ENCODE measurements at places on chromosomes 3 and 15.

DNA sequence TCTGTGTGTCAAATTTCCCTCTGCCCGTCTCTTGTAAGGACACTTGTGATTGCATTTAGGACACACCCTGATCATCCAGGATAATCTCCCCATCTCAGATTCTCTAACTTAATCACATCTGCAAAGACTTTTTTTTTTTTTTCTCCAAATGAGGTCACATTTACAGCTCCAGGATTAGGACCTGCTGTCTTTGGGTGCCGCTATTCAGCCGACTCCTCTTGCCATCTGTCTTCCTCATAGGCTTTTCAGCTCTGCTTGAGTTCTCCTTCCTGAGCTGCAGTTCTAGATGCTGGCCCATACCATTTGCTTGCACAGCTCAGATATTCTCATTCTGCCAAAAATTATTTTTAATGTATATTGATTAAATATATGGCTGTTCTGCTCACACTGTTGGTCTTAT is 94.3 kb upstream of the TLE3 start:
- no peak overlapping the region for H3K27ac ChIP-seq
- no peaks in the 10 kb centered on the region for H3K27me3 ChIP-seq
- peaks cover 16% of the 10 kb centered on the region for H3K4me1 ChIP-seq
- no peaks in the 10 kb centered on the region for H3K36me3 ChIP-seq
- no peak for DNase-seq

- no peaks in the 10 kb centered on the region for H3K4me1 ChIP-seq
- H3K4me3 ChIP-seq = no peak overlapping the region
- H3K27ac ChIP-seq = no peak overlapping the region
- DNase-seq = no peak
- no peaks in the 10 kb centered on the region for H3K27me3 ChIP-seq
Observed at GRCh38 chr3:166100730-166101129, 263.5 kb upstream of the BCHE start.

- H3K27me3 ChIP-seq = no peaks in the 10 kb centered on the region
- 0 out of 2 replicates have a peak overlapping the region, but pooled peaks have one; percentile 53 for H3K4me3 ChIP-seq
- no peaks in the 10 kb centered on the region for H3K36me3 ChIP-seq
- peak; percentile 13 for DNase-seq
Observed at GRCh38 chr3:42262525-42262924, 3.5 kb downstream of the CCK start.

GRCh38 chr3:159751146-159751545 is 237.5 kb upstream of the IL12A start:
- H3K36me3 ChIP-seq = no peaks in the 10 kb centered on the region
- H3K27me3 ChIP-seq = no peaks in the 10 kb centered on the region
- DNase-seq = no peak
- no peak overlapping the region for H3K27ac ChIP-seq

DNA sequence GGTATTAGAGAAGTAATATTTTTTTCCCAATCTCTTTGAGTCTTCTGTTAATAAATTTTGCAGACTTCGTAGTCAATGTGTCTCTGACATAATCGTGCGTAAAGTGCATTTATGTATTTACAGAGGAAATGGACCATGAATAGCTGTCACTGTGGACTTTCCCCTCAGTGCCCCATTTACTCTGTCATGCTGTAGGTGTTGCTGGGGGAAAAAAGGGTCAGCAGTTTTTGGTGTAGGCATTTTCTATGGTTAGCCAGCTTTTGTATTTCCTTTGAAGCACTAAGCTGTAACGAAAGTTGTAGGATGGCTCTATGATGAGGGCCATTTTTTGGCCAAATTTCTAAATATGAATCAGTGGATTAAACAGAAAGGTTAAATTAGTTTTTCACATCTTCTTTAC is 598.4 kb downstream of the FGF12 start:
- H3K4me1 ChIP-seq = no peaks in the 10 kb centered on the region
- no peaks in the 10 kb centered on the region for H3K36me3 ChIP-seq
- no peaks in the 10 kb centered on the region for H3K27me3 ChIP-seq
- no peak overlapping the region for H3K27ac ChIP-seq

DNA sequence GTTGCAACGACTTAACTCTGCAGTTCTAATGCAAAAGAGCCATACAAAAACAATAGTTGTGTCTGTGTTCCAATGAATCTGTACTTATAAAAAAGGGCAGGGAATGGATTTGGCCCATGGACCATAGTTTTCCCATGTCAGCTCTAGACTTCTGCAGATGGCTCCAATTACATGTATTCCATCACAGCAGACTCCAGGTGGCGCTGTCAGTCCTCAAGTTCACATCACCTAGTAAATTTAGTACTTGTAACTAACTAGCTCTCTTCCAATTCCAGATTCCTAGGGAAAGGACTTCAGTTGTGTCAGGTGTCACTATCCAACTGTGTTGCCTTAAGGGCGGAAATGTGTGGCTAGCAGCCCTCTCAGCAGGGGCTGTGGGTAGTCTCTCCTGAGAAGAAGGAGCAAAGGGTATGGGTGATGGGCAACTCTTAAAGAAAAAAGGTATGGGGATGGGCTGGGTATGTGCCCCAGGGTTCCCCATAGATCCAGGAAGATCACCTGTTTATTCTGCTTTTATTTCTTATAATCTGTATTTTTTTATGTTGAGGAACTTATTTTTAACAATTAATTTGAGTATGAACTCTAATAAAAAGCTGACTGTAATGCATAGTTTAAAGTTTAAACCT is 36.2 kb downstream of the BBS4 start:
- H3K4me1 ChIP-seq = no peaks in the 10 kb centered on the region
- no peak overlapping the region for H3K4me3 ChIP-seq
- H3K27ac ChIP-seq = no peak overlapping the region
- H3K27me3 ChIP-seq = no peaks in the 10 kb centered on the region
- DNase-seq = peak; percentile 55

DNA sequence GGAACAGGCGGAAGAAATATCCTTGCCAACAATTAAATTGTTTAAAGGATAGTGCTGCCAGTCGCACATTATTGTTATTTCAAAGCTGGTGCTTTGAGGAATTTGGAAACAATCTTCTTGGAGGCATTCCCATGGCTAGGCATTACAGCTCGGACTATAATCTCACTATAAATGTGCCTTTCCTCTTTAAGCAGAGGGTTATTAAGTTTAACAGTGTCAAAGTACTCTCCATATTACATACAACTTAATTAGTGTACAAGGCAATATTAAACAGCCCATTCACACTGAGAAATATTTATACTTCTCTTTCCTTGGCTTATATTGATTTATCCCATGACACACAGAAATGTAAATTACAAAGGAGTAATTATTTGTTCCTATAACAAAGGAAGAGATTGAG is 54.0 kb upstream of the FAM3D start:
- DNase-seq = no peak
- H3K36me3 ChIP-seq = no peaks in the 10 kb centered on the region
- H3K27ac ChIP-seq = no peak overlapping the region
- H3K27me3 ChIP-seq = peaks cover 7% of the 10 kb centered on the region
- no peak overlapping the region for H3K4me3 ChIP-seq

DNA sequence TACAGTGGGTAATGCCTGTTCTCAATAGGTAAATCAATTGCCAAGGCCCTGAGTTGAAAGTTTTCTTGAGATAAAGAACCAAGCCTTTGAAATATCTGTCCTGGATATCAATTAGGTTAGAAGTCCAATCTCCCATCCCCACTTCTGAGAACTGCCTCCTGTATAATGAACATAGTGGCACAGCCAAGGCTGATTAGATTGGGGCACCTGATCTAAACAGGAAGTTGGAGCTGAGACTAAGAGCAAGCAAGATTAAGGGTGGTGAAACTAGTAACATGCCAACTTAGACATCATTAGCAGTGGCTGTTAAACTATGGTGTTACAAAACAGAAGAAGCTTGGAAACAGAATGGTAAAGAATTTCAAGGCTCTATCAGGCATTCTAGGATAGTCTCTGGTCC is 137.7 kb upstream of the TMEM108 start:
- H3K36me3 ChIP-seq = no peaks in the 10 kb centered on the region
- no peak overlapping the region for H3K27ac ChIP-seq
- H3K4me3 ChIP-seq = no peak overlapping the region
- no peaks in the 10 kb centered on the region for H3K4me1 ChIP-seq
- DNase-seq = no peak

GRCh38 chr3:183662099-183662498 is 26.7 kb downstream of the KLHL24 start:
- H3K4me3 ChIP-seq = no peak overlapping the region
- no peaks in the 10 kb centered on the region for H3K27me3 ChIP-seq
- H3K4me1 ChIP-seq = no peaks in the 10 kb centered on the region

- DNase-seq = no peak
- H3K27me3 ChIP-seq = no peaks in the 10 kb centered on the region
- H3K36me3 ChIP-seq = no peaks in the 10 kb centered on the region
- no peak overlapping the region for H3K27ac ChIP-seq
- H3K4me3 ChIP-seq = no peak overlapping the region
- no peaks in the 10 kb centered on the region for H3K4me1 ChIP-seq
Observed at GRCh38 chr15:86121568-86122225, 42.0 kb downstream of the AGBL1 start.

- H3K4me1 ChIP-seq = peaks cover 4% of the 10 kb centered on the region
- peak; percentile 54 for DNase-seq
- peaks cover 33% of the 10 kb centered on the region for H3K36me3 ChIP-seq
Observed at GRCh38 chr15:23035964-23036566, 3.3 kb downstream of the TUBGCP5 start.

- peak overlapping the region; percentile 23 for H3K27ac ChIP-seq
- no peaks in the 10 kb centered on the region for H3K36me3 ChIP-seq
- peak overlapping the region; percentile 84 for H3K4me3 ChIP-seq
- no peaks in the 10 kb centered on the region for H3K27me3 ChIP-seq
- DNase-seq = no peak
Observed at GRCh38 chr3:25783661-25784512, 644 bp upstream of the NGLY1 start.

GRCh38 chr3:58063022-58063815 is 55.0 kb downstream of the FLNB start:
- no peak overlapping the region for H3K27ac ChIP-seq
- H3K4me3 ChIP-seq = no peak overlapping the region
- peaks cover 41% of the 10 kb centered on the region for H3K4me1 ChIP-seq

DNA sequence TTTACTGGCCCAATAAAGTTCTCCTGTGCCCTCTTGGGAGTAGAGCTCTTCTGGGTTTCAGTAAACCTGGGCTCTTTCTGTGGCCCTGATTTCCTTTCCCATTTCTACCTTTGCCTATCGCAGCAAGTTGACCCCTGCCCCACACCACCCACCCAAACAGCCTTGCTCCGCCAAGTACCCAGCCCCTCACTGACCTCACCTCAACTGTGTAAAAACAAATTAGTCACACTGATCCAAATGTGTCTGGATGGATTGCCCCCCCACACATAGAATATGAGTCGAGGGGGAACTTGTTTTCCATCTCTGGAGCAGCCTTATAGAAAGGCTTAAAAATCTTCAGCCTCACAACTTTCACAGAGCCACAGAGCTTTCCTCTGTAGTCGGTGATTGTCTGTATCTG is 28.6 kb upstream of the VEPH1 start:
- H3K27me3 ChIP-seq = no peaks in the 10 kb centered on the region
- no peaks in the 10 kb centered on the region for H3K4me1 ChIP-seq
- H3K27ac ChIP-seq = no peak overlapping the region
- DNase-seq = no peak
- H3K4me3 ChIP-seq = no peak overlapping the region

- peaks cover 20% of the 10 kb centered on the region for H3K4me1 ChIP-seq
- no peak overlapping the region for H3K27ac ChIP-seq
- H3K27me3 ChIP-seq = no peaks in the 10 kb centered on the region
- H3K4me3 ChIP-seq = no peak overlapping the region
- no peak for DNase-seq
- no peaks in the 10 kb centered on the region for H3K36me3 ChIP-seq
Observed at GRCh38 chr3:8529181-8529637, 27.6 kb downstream of the LMCD1 start.

DNA sequence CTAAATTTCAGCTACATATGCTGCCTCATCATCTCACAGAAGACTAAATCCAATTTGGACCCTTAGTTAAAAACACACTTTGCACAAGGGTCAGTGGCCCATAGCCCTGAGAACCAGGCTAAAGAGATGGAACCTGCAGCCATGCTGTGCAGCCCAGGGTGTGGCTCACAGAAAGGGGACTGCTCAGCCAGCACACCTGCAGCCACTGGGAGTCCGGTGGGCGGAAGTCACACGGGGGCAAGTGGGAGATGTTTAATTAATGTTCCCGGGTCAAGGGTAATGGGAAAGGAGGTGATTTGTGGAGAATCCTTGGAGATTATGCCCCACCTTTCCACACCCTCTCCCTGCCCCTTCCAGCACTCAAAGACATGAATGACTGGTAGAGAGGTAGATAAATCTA is 467.4 kb downstream of the EPHB1 start:
- H3K4me3 ChIP-seq = no peak overlapping the region
- no peaks in the 10 kb centered on the region for H3K36me3 ChIP-seq
- peaks cover 14% of the 10 kb centered on the region for H3K27me3 ChIP-seq
- H3K27ac ChIP-seq = no peak overlapping the region
- no peaks in the 10 kb centered on the region for H3K4me1 ChIP-seq
- no peak for DNase-seq

DNA sequence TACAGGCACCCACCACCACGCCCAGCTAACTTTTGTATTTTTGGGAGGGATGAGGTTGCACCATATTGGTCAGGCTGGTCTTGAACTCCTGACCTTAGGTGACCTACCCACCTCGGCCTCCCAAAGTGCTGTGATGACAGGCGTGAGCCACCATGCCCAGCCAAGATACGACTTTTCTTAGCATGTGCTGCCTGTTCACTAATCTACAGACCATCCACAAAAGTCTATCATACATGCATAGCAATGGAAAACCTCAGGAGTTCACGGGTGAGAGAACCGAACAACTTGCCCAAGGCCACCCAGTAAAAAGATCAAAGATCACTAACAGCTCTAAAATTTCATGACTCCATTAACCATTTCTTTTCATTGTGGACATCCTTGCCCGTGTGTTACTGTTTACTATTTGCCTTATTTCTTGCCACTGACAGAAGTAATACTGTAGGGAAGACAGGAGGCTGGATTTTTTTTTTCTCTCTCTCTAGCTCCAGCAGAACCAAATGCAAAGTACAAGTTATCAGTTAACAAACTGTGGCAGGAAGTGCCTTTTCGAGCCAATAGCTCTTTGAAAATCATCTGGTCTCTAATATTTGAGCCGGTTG is 92.3 kb downstream of the FOXP1 start:
- no peaks in the 10 kb centered on the region for H3K27me3 ChIP-seq
- no peak overlapping the region for H3K4me3 ChIP-seq
- H3K36me3 ChIP-seq = no peaks in the 10 kb centered on the region
- H3K4me1 ChIP-seq = peaks cover 6% of the 10 kb centered on the region
- H3K27ac ChIP-seq = no peak overlapping the region

DNA sequence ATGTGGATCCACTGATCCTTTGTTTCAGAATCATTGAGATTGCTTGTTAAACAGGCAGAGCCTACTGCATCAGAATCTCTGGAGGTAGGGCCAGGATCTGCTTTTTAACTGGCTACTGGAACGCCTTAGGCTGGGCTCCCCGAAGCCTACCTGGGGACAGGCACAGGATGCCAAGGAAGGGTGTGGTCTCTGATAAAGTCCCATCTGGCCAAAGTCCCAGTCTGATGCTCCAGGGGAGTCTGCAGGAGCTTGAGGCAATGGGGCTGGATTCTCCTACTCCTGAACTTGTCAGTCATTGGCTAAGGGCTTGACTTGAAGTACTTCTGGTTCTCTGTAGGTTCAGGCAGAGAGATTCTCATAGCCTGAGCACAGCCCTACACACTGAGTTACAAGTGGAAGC is 22.4 kb upstream of the CCK start:
- DNase-seq = no peak
- H3K27me3 ChIP-seq = no peaks in the 10 kb centered on the region

- H3K4me1 ChIP-seq = peaks cover 91% of the 10 kb centered on the region
- H3K27me3 ChIP-seq = no peaks in the 10 kb centered on the region
- H3K36me3 ChIP-seq = no peaks in the 10 kb centered on the region
- peak overlapping the region; percentile 80 for H3K27ac ChIP-seq
Observed at GRCh38 chr3:114504941-114505628, 211.3 kb downstream of the TIGIT start.

- H3K27ac ChIP-seq = no peak overlapping the region
- no peaks in the 10 kb centered on the region for H3K36me3 ChIP-seq
- DNase-seq = no peak
- no peaks in the 10 kb centered on the region for H3K27me3 ChIP-seq
- H3K4me1 ChIP-seq = peaks cover 10% of the 10 kb centered on the region
Observed at GRCh38 chr15:73899197-73900094, 26.1 kb downstream of the TBC1D21 start.
